ENCODE measurements at places on chromosomes 6 and 20.

DNA sequence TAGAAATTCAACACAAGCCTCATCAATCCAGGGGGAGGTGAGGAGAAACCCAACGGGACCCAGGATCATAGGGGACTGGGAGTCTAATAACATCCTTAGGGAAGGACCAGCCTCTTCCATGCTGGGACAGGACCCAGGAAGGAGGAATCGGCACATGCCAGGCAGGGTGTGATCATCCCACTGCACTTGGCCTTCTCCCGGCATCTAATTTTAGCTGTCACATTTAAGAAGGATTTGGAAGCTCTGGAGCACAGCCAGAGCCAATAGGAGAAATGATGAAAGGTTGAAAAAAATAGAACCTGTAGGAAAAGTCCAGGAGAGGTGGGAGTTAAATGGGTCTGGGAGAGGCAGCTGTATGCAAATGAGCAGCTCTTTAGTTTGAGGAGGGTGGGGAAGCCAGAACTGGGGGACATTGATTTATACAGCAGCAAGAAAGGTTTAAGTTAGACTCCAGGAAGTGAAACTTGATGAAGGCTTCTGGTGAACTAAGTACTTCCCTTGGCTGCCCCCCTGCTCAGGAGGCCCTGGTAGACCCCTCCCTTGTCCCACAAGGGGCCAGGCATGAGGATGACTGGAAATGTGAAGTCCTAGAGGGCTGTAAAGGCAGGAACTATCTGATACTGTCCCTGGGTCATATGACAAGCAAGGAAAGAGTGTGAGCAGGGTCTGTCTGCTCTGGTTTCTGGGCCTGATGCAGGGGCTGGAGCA is 260.3 kb downstream of the LRFN2 start:
- no peak for DNase-seq

DNA sequence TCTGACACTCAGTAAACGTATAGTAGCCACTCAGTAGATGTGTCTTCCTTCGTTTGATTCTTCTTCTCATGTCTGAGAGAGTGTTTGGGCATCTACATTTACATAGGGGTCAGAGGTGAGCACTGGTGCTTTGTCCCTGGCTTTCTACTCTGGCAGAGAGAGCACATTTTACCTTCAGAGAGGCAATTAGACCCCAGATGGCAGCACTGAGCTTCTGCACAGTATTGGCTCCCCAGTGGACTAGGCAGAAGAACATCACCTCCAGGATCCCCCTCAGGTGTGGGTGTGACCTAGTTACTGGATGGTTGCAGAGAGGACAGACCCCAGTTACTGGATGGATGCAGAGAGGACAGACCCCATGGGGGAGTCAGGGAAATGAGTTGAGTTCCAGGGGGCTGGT is 327.2 kb downstream of the DHX35 start:
- DNase-seq = peak; percentile 15

- DNase-seq = no peak
These were observed 30.6 kb upstream of the QKI start for GRCh38 chr6:163383912-163384311.

DNA sequence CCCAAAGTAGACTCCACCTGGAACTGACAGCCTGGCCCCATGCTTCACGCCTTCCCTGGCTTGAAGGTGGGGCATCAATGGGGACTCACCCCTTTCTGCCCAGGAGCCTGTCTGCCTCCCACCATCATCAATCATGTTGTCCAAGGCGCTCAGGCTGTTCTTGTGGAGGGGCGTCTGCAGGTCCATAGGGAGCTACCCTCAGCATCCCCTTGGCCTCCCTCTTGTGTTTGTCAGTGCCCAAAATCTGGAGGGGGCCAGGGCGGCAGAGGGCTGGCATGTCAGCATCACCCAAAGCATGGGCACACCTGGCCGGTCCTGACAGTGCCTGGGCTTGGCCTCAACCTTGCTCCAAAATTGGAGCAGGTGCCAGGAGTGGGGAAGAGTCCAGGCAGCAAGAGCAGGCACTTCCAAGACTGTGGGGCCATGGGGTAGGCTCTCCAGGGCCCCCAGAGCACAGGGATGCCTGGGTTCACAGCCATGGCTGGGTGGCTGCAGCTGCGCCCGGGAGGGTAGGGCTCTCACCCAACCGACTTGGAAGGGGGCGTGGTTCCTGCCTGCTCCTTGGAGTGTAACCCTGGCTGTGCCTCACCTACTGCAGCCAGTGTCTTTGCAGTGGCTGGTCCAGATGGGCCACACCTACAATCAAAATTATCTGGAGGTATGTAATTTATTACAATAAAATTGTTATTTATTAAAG is 903.4 kb downstream of the EYS start:
- no peak for DNase-seq
